AG04450 (cell line): ENCODE measurements at places on chromosomes 3 and 15.

DNA sequence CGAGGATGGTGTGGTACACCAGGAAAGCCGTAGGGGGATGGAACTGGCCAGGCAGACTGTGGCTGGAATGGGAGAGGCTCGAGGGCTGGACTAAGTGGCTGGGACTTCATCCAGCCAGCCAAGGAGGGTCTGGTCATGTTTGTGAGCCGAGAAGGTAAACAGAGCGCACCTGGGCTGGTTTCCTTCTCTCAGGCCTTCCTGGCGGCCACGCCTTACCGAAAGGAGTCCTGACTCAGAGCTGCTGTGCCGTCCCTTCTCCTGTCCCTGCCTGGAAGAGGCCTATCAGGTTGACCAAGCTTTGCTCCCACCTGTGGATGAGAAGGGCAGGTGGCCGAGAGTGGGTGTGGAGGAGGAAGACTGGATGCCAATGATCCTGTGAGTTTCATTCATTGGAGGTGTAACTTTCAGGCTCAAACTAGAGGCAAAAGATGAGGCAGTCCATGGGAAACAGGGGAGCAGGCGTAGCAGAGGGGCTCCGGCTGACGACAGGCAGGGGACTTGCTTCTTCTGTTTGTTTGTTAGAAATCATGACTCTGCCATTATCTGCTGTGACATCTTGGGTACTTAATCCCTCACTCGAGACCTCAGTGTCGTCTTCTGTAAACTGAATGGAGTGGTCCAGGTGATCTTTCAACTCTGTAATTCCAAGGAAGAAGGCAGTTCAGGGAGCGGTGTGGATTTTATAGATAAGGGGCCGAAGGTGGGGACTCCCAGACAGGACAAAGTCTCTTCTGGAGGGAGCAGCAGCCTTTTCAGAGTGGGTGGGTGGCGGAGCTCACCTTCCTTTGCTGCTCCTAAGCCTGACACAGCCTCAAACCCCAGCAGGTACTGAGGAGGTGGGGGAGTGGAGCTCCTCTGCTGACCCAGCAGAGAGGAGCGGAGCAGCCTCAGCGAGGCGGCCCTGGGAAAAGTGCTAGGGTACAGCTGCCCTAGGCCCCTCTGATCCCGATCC, 71.8 kb upstream of the GATM start:
- no peak for DNase-seq

GRCh38 chr3:65443739-65444446, 594.8 kb downstream of the MAGI1 start:
- DNase-seq, result peak; percentile 34

DNA sequence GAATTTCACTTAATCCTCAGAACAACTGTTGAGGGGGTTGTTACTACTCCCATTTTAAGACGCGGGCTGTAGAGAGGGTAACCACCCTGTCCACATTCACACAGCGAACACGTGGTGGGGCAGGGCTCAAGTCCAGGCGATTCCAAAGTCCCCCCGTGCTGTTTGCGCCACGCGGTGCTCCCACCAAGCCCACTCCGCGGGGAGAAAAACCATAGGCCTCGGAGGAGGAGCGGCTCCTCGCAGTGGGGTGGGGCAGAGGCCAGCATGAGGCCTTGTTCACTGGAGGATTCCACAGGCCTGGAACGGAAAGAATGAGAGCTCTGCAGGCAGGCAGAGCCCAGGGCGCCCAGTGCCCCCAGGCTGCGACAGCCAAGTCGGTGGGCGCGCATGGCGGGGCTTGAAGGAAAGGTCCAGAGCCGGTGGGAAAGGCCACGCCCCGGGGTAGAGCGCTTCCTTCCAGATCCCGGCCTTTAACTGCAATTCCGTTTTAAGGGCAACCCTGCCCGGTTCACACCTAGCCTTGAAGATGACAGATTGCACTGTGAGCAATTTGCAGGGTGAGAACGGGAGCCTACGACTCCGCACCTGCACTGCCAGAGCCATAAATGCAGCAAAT, 161.8 kb upstream of the TBL1XR1 start:
- no peak for DNase-seq

- DNase-seq, result no peak
These were observed 605.5 kb downstream of the FHIT start for GRCh38 chr3:60645801-60646200.

DNA sequence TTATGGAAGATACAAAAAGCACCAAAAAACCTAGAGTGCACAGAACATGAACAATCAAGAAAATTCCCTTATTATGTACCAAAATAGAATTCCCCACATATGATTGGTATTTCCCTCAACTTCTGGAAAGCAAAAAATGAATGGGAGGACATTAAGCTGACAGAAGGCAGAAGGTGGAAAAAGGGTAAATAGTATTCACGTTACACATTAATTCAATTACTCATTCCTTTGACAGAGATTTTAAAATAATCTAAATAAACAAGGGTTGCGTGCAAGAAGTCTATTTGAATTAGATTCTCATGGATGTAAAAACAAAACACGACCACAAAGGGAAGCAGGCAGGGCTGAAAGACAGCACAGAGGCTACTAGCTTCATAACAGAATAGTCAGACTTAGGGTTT, 260.5 kb upstream of the ZPLD1 start:
- DNase-seq, result peak; percentile 42

- DNase-seq, result no peak
These were observed 50.3 kb downstream of the PSMD6 start for GRCh38 chr3:63972987-63973386.

GRCh38 chr3:98596541-98597500, 3.4 kb upstream of the CPOX start:
- DNase-seq, result no peak

DNA sequence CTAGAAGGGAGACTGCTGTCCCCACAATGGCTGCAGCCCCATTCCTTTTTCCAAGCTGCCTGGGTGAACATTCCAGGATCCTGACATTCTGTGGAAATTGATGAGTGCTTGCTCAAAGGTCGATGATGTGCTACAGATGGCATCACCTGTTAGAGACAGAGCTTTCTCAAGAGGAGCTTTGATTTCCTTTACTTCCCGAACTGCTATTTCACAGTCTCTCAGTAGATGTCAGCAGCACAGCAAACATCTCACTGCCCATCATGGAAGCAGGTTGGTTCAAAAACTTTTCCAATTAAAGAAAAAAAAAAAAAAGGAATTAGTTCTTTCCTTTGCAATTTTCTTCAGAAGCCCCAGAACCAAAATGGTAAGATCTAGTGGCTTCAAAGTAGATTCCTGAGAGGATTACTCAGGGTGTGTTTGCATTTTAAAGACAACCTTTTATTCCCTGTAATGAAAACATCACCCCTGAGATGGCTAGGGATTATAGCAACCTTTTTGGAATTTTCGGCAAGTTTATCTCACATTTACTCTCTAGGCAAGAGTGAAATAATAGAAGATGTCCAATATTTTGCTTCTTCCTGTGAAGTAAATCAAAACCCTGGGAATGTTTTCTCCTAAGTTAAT, 44.8 kb downstream of the POLR2M start:
- DNase-seq, result peak; percentile 13

DNA sequence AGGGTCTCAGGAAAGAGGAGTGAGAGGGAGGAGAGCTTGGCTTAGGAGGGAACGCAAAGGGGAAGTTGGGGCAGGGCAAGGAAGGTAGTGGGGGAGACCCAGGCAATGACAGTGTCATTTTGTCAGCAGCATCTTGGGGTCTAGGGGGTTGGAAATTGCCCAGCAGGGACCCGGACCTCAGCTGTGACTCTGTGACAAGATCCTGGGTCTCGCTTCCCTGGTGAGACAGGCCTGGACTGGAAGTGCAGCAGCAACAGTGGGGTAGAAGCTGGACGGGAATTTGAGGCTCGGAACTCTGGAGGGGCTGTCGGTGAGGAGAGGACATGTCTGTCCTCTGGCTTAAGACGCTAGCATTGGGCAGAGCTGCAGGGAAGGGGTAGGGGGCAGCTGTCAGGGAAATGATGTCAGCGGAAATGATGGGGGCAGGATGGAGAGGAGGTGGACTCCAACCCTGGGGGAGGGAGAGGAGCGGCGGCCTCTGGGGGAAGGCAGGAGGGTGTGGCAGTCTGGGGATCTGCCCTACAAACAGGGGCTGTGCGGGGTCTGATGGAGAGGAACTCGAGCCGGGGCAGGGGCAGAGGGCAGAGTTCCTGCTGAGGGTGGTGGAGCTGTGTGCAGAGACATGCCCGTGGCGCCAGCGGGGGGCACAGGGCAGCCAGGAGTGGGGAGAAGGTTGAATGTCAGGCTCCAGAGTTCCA, 12.3 kb downstream of the ANPEP start:
- DNase-seq, result no peak

GRCh38 chr3:30964612-30965011, 70.2 kb upstream of the GADL1 start:
- no peak for DNase-seq

GRCh38 chr3:77134769-77135168, 94.9 kb downstream of the ROBO2 start:
- DNase-seq, result no peak

DNA sequence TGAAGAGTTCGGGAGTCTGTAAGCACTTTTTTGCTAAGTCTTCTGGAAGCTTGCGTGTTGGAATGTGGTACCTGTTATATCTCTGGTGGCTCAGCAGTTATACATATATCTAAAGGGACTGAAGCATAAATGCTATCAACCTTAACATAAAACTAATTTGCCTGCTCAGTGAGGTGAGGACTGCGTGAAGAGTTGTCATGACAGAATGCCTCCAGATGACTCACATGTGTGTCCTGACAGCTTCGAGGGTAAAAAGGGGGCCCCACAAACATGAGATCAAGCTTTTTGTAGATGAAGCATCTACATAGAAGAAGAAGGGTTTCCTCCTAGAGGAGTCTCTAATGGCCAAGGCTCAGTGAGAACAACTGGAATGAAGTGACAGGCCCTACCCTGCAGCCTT, 88.8 kb upstream of the C3orf80 start:
- no peak for DNase-seq

- DNase-seq, result no peak
These were observed 74.7 kb upstream of the C15orf39 start for GRCh38 chr15:75126864-75127580.

DNA sequence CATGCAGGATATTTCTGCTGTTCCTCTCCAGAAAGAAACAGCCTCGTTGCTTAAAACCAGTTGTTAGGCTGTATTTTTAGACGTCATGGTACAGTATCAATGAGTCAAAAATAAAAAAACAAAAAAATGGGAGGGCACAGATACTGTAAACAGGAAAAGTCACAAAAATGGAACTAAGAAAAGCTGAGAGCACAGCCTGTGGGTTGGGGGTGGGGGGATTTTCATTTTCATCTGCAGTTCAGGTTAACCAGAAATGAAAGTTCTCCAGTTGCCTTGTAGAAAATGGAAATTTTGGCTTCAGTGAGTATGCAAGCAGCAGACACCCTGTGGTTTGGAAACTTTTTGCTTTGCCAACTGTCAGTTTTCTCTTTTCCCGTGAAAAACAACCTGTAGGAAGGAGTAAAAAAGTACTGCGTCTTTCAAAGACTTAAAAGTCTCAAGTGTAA, 59.0 kb downstream of the FRMD4B start:
- DNase-seq, result no peak

DNA sequence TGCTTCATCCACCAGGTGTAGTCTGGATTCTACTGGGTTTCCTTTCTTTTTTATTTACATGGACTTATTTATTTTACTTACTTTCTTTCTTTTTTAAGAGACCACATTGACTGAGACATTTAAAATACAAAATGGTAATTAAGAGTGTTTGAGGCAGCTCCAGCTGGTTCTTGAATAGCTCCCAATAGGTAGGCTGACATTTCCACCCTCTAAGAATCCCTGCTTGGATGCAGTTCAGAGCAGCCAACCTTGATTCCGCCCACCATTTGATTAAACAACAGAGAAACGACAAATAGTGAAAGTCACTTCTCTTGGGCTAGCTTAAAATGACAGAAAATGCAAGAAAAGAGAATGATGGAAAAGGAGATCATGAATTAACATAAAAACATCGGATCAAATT, 270.5 kb downstream of the TUSC7 start:
- no peak for DNase-seq

- no peak for DNase-seq
These were observed 1.0 kb upstream of the RYR3 start for GRCh38 chr15:33309602-33310276.

GRCh38 chr15:71043373-71043772, 71.9 kb upstream of the THSD4 start:
- DNase-seq, result no peak
